ENCODE measurements at places on chromosomes 3 and 15.

DNA sequence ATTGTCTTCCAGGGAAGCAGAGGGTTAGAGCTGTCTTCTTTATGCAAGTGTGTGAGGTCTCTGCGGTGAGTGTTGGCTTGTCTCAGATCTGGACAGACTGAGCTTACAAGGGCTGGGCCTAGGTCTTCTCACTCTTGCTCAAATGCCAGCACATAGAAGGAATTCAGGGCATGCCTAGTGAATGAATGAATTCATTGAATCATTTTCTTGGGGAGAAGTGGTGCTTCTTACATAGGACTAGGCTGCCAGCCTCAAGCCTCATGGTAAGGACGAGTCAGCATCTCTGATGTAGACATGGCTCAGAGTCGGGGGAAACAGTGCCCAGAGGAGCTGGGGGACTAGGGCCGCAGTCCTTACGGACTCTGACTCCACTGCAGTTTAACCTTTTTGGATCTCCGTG, 17.2 kb downstream of the MKRN2 start:
- H3K36me3 ChIP-seq, result peaks cover 77% of the 10 kb centered on the region
- H3K4me1 ChIP-seq, result no peaks in the 10 kb centered on the region
- H3K27ac ChIP-seq, result no peak overlapping the region
- no peaks in the 10 kb centered on the region for H3K27me3 ChIP-seq
- H3K4me3 ChIP-seq, result no peak overlapping the region

DNA sequence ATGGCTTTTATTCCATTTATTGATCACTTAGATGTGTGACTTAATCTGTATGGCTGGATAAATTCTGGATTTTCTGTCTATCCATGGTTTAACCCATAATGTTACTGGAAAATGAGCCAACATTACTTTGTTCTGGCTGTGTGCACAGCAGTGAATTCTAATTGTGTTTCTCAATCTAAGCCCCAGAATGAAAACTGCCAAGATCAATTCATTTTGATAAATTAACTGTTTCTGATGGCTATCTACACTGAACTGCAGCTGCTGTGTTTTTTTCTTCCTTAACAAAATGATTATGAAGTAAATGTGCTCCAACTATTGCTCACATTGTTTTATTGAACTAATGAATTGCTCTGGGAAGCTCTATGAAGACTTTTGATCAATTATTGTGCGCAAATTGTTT, 35.7 kb upstream of the CPB1 start:
- no peak for DNase-seq
- no peaks in the 10 kb centered on the region for H3K27me3 ChIP-seq
- no peaks in the 10 kb centered on the region for H3K36me3 ChIP-seq
- no peak overlapping the region for H3K4me3 ChIP-seq

DNA sequence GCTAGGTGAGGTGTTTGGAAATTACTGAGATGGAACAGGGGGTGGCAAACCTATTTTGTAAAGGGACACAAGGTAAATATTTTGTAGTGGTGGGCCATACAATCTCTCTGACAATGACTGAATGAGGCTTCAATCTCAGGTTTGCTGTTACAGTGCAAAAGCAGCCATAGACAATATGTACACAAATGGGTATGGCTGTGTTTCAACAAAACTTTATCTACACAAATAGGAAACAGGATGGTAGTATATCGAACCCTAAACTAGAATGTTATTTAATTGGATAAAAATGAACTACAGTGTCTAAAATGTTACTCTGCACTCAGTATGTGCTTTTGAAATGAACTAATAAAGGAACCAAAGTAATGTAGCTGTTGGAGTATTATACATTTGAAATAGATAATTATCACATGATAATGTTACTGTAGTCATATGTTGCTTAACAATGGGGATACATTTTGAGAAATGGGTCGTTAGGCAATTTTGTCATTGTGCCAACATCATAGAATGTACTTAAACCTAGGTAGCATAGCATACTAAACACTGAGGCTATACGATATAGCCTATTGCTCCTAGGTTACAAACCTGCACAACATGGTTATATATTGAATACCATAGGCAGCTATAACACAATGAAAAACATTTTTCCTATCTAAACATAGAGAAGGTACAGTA, 495.2 kb upstream of the TBL1XR1 start:
- no peaks in the 10 kb centered on the region for H3K27me3 ChIP-seq
- no peak overlapping the region for H3K4me3 ChIP-seq
- DNase-seq, result no peak
- no peaks in the 10 kb centered on the region for H3K36me3 ChIP-seq
- no peaks in the 10 kb centered on the region for H3K4me1 ChIP-seq

DNA sequence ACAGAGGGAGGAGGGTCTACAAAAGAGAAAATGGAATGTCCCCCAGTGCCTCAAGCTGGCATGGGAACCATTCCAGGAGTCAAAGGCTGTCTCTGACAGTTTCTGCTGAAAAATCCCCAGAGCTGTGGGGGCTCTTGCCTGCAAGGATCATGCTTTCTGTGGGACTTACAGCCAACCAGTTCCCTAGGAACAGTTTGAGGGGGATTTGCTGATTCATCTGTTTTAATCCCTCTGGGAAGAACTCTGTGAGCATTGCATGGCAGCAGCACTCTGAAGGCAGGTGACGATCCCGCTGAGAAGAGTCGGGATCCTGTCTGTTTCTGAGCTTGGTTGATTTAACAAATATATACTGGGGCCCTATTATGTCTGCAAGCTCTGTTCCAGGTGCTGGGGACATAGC, 176.0 kb downstream of the SSR3 start:
- H3K27me3 ChIP-seq, result no peaks in the 10 kb centered on the region
- no peak overlapping the region for H3K4me3 ChIP-seq
- DNase-seq, result no peak

DNA sequence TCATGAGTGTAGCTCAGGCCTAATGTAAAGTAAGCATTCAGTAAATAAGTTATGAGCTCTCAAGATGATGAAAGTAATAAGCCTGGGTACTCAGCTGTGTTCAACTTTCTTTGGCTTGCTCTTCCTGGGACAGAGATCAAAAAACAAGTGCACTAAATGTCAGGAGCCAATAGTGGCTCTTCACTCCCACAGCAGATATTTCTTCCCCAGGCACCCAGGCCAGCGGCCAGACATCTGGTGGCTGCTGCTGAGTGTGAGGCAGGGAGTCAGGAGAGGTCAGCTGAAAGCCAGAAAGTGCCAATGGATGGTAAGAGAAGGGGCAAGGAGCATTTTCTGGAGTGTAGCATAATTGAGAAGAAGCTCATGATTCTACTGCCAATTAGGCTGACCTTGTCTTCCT, 18.2 kb upstream of the ITGA11 start:
- H3K4me3 ChIP-seq, result no peak overlapping the region
- no peak for DNase-seq
- peaks cover 6% of the 10 kb centered on the region for H3K27me3 ChIP-seq
- H3K4me1 ChIP-seq, result no peaks in the 10 kb centered on the region
- no peak overlapping the region for H3K27ac ChIP-seq

DNA sequence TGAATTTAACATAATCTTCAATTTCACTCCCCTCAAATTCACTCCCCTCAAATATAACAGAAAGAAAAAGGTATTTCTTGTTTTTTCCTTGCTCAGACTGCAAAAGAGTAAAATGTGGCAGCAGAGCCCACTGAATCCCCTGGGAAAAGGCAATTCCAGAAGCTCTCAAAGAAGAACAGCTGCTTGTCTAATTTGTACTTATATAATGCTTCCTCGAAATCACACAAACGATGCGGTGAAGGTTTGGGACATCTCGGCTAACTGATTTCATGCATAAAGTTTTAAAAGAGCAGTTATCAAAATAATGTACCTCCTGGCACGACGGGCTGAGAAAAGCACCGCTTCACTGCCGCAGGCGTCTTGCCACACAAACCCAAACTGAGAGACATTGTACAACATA, 10.7 kb downstream of the BDH1 start:
- H3K27ac ChIP-seq, result no peak overlapping the region
- H3K4me1 ChIP-seq, result no peaks in the 10 kb centered on the region
- H3K27me3 ChIP-seq, result no peaks in the 10 kb centered on the region
- H3K36me3 ChIP-seq, result peaks cover 7% of the 10 kb centered on the region
- DNase-seq, result no peak
- H3K4me3 ChIP-seq, result no peak overlapping the region

GRCh38 chr15:56371495-56372147, 6.4 kb downstream of the TEX9 start:
- no peak overlapping the region for H3K4me3 ChIP-seq
- no peak for DNase-seq
- peaks cover 4% of the 10 kb centered on the region for H3K27me3 ChIP-seq
- no peaks in the 10 kb centered on the region for H3K4me1 ChIP-seq
